T-helper 17 cell (primary cell): ENCODE measurements at places on chromosomes 6 and 20. TPM values are rescaled to one million over a fixed set of nuclear protein-coding genes. Genes with fewer than 3 reads are reported as not detected.

DNA sequence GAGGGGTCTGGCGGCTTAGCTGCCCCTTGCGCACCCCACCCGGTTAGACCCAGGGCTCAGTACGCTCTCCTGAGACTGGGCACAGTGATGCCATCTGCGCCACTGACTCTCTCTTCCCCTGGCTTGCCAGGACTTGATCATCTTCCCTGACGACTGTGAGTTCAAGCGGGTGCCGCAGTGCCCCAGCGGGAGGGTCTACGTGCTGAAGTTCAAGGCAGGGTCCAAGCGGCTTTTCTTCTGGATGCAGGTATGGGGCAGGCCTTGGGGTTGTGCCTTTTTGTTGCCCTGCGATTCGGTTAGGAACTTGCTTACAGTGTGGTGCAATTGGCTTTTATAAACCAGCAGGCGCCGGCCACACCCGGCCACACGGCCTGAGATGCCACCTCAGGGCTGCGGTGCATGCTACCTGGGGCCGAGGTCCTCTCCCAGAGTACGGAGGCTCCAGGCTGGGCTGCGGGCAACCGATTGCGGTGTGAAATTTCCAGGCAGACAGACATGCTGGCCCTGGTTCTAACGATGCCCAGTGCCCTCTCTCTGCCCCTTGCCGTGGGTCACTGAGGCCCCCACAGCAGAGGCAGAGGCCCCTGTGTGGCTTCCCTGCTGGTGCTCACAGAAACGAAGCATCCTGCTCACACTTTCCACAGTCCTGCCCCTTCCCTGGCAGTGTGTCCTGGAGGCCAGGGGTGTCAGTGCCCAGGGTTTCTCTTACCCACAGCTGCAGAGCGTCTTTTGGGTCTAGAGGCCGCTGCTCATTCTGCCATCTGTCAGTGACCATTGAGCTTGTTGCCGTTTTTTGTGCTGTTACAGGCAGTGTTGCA lies 1.7 kb downstream of the ADRM1 start:
- no peak for DNase-seq

The THBS2 gene
- not detected for total RNA-seq

- no peak for DNase-seq
These were observed 366.8 kb upstream of the KHDRBS2 start for GRCh38 chr6:62652692-62653328.

GRCh38 chr6:149252622-149253021 lies 64.9 kb upstream of the TAB2 start:
- DNase-seq: no peak

The FLRT3 gene
- total RNA-seq: not detected

DNA sequence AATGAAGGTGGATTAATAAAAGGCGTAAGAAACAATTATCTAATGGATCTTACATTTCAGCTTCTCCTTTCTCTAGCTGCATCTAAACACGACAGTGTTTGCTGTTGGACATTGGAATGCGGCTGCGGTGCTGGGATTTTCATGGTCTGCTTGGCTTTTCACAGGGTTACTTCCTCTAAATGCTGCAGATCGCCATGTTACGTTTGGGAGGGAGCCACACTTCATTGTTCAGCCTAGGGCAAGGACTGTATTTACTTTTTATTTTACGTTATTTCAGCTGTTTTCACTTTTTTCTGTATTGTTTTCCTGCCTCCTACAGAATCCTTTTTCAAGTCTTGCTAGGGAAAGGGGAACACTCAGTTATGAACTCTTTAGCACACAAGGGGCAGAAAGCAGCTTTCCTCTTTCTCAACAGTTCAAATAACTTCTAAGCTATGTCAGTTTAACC lies 97.9 kb upstream of the MTHFD1L start:
- no peak for DNase-seq

The MEI4 gene
- 0.20 TPM for total RNA-seq

GRCh38 chr6:99092461-99092860 lies 144.7 kb upstream of the FBXL4 start:
- no peak for DNase-seq

DNA sequence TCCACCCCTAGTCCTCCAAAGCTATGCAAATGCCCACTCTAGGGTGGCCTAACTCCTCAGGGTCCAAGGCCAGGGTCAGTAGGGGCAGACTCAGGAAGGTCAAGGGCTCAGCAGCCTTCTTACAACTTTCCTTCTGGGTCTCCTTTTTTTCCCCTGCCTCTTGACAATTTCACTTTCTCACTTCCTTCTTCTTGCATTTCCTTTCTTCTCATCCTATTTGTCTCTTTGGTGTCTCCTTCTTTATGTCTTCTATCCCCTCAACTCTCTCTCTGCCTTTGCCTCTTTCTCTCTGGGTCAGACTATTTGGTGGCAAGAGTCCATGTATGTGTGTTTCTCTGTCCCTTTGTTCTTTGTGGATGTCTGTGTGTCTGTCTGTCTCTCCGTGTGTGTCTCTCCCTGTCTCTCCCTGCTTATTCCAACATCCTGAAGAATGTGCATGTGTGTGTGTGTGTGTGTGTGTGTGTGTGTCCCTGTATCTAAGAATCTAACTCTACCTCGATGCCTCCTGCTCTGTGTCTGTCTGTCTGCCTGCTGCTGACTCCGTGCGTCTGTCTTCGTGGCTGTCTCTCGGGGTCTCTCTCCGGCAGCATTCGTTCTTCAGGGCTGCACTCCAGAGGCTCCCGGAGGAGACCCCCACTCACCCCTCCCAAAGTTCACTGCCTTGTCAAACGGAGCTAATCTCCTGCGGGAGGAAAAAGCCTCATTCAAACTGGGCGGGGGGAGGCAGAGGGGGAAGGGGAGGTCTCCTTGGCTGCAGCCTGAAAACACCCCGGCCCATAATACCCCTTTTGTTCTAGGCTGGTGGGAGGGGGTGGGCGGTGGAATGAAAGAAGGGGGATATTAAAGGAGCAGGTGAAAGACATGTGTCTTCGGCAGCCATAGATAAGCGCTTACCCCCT lies 51.7 kb upstream of the FOXP4 start:
- DNase-seq: no peak

GRCh38 chr20:37566590-37567330 lies 39.1 kb upstream of the BLCAP start:
- DNase-seq: no peak

GRCh38 chr20:50366270-50367103 lies 143.7 kb upstream of the PTPN1 start:
- no peak for DNase-seq
